ENCODE measurements at places on chromosomes 16 and 17.

DNA sequence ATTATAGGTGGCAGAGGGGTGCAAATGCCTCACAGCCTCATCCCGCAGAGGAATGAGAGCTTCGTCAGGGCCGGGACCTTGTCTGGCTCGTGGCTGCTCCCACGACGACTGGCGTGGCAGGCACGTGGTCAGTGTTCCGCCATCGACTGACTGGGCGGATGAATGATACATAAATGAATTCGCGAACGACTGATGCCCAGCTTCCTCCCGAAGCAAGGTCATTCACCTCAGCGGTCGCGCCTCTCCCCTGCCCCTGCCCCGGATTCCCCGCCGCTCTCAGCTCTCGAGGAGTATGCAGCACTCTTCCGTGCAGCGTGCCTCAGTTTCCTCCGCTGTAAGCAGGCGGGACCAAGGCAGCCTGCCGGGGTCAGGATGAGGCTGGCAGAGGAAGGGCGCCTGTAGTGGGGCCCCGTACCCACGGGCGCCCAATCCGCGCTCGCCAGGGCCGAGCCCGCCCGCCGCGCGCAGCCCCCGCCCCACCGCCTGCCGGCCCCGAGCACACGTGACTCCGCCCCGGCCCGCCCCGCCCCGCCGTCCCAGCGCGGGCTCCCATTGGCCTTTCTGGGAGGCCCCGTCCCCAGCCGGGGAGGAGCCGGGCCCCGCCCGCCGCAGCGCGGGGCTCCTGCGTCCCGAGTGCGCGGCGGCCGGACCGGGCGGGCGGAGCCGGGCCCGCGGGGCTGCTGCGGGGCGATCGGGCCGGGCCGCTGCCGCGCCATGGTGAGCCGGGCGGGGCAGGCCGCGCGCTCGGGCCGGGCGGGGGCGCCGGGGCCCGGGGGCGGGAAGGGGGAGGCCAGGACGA lies at the start of gene SNN:
TSS of gene SNN (plus strand) at position 632 of the 799 bp plus-strand sequence. CDS start 7,605 bp downstream, outside the sequence.
- DNase-seq: peak; percentile 64

- no peak for DNase-seq
Observed at GRCh38 chr17:66964930-66965800, 658 bp downstream of the CACNG4 start.

- no peak for DNase-seq
Observed at GRCh38 chr16:58449768-58450167, 50.2 kb upstream of the NDRG4 start.

GRCh38 chr17:7887038-7887481 lies 1.5 kb upstream of the CHD3 start:
- DNase-seq: no peak

- no peak for DNase-seq
Observed at GRCh38 chr16:914440-914839, 56.3 kb downstream of the LMF1 start.

GRCh38 chr16:51359141-51359955 lies 208.3 kb upstream of the SALL1 start:
- DNase-seq: no peak

DNA sequence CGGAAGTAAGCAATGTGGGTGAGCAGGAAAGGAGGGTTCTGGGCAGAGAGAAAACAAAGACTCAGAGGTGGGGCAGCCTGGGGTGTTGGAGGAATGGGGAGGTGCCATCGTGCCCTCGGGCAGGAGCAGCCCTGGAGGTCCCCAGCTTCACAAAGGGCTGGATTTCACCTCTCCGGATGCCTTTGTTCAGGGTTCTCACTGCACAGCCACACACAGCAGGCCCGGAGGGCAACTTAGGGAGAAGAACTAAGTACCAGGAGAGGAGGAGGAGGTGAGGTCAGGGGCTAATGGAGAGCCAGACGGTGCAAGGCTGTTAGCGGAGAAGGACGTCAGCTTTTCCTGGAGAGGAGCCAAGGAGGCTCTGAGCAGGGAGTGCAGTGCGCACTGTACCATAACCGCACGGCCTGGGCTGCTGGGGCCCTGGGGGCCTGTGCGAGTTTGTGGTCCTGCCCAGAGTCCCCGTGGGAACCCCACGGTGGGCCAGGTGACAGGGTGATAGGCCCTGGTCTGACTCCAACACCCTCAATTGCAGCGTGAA lies 9.3 kb downstream of the ARRB2 start:
- DNase-seq: no peak

DNA sequence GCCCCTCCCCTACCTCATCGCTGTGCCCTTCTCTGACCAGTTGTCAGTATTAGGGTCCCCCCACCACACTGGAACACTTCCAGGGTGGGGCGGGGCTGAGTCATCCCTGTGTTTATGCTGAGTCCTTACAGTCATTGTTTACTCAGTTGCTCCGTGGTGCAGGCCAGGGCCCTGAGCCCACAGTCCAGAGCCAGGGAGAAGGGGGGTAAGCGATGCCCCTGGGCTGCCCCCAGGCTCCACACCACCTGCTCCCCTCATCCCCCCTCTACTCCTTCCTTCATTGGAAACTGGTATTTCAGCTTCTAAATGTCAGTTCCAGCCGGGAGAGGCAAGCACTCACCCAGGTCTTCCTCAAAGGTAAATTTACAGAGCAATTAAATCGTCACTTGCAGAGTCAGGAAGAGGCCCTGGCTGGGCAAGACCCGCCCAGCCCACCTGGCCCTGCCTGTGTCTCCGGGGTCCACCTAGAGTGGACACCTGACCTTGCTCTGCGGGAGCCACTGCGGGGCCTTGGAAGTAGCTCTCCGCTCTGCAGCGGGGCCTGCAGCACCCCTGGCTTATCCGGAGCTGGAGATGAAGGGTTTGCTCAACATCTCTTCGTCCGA lies 4.8 kb downstream of the ATP2A3 start:
- no peak for DNase-seq

DNA sequence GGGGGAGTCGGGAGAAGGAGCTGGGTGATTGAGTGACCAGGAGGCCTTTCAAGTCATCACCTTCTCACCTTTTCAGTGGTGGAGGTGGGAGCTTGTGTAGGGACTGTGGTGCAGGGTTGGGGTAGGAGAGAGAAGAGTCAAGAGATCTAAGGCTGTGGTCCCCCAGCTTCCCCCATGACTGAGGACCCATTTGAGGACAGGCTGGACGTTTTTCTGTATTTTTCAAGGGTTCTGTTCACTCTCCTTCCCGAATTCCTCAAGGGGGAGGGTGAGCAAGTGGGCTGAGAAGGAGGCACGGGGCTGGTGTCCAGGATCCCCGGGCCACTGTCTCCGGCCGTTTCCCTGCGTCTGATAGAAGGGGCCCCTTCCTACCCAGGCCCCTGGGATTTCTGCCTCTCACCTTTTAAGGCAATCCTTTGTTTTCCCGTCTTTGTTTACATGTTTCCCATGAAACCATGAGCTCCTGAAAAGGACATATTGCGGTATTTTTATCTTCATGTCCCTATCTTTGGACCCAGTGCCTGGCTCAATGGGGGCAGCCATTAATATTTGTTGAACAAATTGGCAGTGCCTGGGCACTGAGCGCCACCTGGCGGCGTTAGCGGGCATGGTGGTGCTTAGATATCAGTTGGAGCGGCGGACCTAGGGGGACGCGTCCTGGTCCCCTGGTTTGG lies 9.2 kb upstream of the CD300A start:
- peak; percentile 51 for DNase-seq

DNA sequence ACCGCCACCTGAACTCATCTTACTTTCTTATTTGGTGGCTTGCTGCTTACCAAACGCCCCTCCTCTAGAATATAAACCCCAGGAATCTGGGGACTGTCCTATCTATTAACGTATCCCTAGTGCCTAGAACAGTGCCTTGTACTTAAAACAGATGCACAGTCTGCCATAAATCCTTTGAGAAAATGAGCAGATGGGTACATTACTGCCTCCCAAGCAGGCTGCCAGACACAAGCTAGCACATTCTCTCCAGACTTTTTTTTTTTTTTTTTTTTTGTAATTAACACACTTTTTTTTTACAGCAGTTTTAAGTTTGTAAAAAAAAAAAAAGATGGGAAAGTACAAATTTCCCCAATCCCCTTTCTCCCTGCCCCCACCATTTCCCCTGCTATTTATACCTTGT lies 57.3 kb upstream of the RPL38 start:
- DNase-seq: no peak

DNA sequence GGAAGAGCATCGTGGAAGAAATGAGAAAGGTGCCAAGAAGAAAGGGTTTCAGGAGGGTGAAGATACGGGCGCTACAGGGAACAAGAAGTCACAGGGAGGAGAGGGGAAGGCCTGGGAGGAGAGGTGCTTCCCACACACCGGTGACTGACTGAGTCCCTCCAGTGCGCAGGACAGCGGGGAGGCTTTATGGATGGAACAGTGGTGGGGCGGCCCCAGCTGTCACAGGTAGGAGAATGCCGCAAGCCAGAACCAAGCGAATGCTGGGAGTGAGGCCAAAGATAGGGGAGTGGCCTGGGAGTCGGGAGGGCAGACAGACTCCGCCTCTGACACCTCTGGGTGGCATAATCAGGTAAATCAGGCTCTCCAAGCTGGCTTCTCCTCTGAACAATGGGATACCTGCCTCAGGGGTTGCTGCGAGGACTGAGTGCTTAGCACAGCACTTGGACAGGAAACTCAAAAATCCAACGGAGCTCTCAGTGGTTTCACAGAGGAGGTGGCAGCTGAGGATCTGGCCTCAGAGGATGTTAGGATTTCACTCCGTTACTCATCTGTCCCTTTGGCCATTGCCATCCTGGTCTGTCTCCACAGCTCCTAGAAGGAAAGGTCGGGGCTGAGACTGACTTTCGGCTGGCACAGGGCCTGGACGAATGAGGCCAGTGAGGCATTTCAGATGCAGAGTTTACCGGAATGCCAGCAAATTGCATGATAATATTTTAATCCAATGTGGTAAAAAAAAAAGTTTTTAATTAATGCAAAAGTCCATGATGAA lies 717 bp upstream of the CNP start:
- peak; percentile 38 for DNase-seq

GRCh38 chr17:10420811-10421210 lies 939 bp downstream of the MYH8 start:
- no peak for DNase-seq

DNA sequence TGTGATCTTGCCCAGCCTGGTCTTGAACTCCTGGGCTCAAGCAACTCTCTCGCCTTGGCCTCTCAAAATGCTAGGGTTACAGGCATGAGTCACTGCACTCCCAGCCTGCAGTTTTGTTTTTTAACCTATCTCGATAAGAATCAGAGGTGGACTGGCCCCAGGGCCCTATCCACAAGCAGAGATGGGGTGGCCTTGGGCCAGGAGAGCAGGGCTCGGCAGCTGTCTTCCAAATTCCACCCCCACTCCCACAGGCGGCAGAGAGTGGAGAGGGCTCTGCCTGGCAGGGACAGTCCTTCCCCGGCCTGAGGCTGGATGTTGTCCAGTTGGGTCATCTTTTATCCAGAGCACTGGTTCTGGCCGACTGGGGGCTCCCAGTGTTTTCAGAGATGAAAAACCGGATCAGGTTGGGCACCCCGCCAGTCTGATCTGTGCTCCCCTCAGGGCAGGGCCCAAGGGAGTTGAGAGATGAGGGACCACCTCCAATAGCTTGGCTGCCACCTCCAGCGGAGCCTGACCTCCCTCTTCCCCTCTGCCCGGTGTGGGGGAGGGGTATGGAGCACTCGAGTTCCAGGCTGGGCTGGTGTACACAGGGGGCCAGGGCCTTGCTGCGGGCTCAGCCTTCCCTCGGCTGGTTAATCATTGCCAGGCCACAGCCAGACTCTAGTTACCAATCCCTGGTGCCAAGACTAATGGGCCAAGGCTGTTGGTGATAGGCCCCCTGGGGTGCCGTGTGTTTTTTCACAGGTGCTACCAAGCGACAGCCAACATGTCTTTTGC lies 30.3 kb upstream of the MYO15B start:
- no peak for DNase-seq

DNA sequence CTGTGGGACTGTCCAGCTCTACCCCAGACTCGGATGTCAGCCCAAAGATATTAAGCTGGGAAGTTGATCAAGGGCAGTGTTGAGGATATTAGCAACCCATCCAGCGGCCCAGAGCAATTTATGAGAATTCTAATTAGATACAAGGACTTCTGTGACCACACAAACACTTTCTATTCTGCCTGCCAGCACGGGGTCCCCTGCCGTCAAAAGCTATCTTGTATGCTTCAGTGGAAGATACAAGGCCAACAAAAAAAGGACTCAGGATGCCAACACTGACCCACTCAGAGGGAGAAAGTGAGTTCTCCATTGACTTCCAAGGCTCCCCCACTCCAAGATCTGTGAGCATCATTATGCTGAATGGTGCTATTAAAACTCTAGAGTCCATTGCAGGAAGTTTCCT lies 390.7 kb downstream of the GRIN2A start:
- no peak for DNase-seq

DNA sequence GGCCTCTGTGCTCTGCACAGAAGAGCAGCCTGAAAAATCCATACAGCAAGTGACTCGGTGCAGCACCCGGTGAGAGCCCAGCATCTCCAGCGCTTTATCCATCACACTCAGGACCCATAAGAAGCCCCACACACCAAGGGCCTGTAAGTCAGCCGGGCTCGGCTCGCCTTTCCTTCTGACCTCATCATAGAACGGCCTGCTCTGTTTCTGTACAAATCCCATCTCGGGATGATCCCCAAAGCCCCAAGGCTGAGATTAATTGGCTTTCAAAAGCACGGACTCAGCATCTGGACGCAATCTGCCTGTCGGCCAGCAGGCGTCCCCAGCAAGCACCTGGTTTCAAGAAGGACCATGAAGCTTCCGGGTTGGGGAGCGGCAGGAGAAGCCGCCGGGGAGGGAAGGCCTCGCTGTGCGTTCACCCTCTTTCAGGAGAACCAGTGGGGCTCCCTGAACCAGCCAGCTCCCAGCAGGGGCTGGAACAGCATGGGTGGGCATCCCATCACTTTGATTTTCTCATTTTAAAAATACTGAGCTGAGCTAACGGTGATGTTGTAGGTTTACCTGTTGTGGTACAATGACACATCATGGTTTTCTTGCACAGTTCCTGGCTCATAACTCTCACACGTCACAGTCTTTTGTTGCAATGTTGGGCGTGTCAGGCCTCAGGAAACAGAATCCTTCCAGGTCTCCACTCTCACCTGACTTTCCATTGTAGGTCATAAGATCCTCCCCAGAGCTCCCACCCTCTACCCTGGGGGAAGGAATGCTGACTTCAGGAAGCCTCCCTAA lies 6.7 kb downstream of the CCDC57 start:
- peak; percentile 59 for DNase-seq

DNA sequence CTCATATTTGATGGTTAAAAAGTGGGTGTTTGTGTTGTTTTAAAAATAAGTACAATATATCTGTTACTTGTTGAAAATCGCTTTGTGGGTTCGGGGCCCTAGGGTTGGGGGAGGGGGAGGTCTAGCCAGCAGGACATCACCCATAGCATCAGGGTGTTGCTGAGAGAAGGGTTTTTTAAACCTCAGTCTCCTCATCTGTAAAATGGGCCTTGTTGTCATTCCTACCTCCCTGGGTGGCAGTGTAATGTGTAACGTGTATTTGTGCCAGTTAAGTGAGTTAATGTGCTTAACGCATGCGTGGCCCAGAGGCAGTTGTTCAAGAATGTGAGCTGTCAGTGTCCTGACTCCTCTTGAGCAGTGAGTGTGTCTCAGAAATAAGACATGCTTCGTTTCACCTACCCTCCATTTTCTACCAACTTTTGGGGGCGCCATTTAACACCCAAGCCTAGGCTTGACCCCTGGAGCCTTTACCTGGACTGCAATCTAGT lies 129.0 kb downstream of the CMIP start:
- no peak for DNase-seq

GRCh38 chr16:78762222-78762621 lies 662.8 kb downstream of the WWOX start:
- no peak for DNase-seq

- no peak for DNase-seq
Observed at GRCh38 chr16:2704983-2705275, 15.1 kb downstream of the PRSS27 start.
